Central memory CD8-positive, alpha-beta T cell (primary cell): ENCODE measurements at places on chromosomes 13 and 19.

DNA sequence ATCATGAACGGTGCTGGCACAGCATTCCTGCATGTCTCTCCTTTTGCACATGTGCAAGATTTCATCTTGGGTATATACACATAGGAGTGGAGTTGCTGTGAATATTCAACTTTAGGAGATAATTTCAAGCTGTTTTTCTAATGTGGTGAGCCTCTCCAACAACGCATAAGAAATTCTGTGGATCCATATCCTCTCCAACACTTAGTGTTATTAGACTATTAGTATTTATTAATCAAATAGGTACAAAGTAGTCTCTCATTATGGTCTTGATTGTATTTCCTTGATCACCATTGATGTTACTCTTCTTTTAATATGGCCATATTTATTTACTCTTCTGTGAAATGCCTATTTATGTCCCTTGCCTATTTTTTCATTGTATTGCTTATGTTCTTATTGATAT lies 114.5 kb downstream of the URI1 start:
- no peaks in the 10 kb centered on the region for H3K4me1 ChIP-seq
- no peak overlapping the region for H3K4me3 ChIP-seq
- DNase-seq: no peak
- no peak overlapping the region for H3K27ac ChIP-seq
- H3K36me3 ChIP-seq: peaks cover 2% of the 10 kb centered on the region
- H3K27me3 ChIP-seq: no peaks in the 10 kb centered on the region

DNA sequence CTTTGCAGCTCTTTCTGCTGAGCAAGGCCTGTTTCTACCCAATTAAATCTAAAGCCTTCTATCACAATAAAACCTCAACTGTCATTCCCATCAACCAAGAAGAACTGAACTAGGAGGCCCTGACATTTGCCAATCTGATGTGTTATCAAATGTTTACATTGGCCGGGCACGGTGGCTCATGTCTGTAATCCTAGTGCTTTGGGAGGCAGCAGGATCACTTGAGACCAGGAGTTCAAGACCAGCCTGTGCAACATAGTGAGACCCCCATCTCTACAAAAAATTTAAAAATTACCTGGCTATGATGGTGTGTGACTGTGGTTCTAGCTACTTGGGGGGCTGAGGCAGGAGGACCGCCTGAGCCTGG lies 2.8 kb upstream of the FBXO17 start:
- no peak for DNase-seq
- H3K4me1 ChIP-seq: peaks cover 5% of the 10 kb centered on the region
- no peak overlapping the region for H3K4me3 ChIP-seq
- H3K36me3 ChIP-seq: peaks cover 4% of the 10 kb centered on the region

GRCh38 chr19:39641773-39642172 lies 13.9 kb upstream of the LGALS16 start:
- DNase-seq: no peak
- no peaks in the 10 kb centered on the region for H3K4me1 ChIP-seq
- H3K4me3 ChIP-seq: no peak overlapping the region
- H3K27ac ChIP-seq: no peak overlapping the region
- H3K36me3 ChIP-seq: no peaks in the 10 kb centered on the region

DNA sequence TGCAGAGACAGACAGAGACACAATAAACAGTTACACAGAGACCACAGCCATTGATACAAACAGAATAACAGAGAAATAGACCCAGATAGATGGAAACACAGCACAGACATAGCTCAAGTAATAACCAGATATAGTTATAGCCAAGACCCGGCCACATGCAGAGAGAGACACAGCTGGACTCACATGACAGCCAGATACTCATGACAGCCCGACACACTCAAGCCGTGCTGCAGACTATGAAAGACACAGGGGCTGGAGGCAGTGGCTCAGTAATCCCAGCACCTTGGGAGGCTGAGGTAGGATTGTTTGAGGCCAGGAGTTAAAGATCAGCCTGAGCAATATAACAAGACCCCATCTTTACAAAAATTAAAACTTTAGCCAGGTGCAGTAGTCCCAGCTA lies 1.6 kb upstream of the DENND1C start:
- DNase-seq: no peak
- H3K27ac ChIP-seq: peak overlapping the region; percentile 86
- H3K4me3 ChIP-seq: peak overlapping the region; percentile 39
- H3K27me3 ChIP-seq: no peaks in the 10 kb centered on the region

GRCh38 chr13:33270895-33271538 lies 14.5 kb downstream of the STARD13 start:
- no peak overlapping the region for H3K27ac ChIP-seq
- no peaks in the 10 kb centered on the region for H3K4me1 ChIP-seq
- H3K4me3 ChIP-seq: no peak overlapping the region
- no peak for DNase-seq
- H3K36me3 ChIP-seq: no peaks in the 10 kb centered on the region

DNA sequence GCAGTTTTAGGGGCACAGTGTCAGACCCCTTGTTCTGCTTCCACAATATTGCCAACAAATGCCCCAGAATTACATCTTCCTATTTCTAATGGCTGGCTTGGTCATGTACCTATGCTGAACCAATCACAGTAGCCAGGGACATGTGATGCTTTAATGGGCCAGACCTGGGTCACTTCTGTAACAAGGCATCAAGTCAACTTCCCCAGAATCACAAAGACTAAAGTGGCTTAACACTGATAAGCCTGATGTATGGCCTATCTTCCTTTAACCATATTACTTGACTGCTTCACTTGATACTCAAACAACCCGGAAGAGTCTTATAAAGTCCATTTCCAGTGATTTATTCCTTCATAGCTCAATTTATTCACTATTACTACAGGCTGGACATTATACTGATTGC lies 19.6 kb downstream of the LNX2 start:
- no peaks in the 10 kb centered on the region for H3K36me3 ChIP-seq
- no peak for DNase-seq
- no peak overlapping the region for H3K4me3 ChIP-seq
- peaks cover 18% of the 10 kb centered on the region for H3K4me1 ChIP-seq
- H3K27me3 ChIP-seq: no peaks in the 10 kb centered on the region
- no peak overlapping the region for H3K27ac ChIP-seq

GRCh38 chr19:42487798-42488178 lies 40.5 kb downstream of the CEACAM1 start:
- no peak overlapping the region for H3K4me3 ChIP-seq

GRCh38 chr13:26498656-26499601 lies 58.6 kb upstream of the WASF3 start:
- no peaks in the 10 kb centered on the region for H3K4me1 ChIP-seq
- H3K27me3 ChIP-seq: peaks cover 38% of the 10 kb centered on the region
- peaks cover 2% of the 10 kb centered on the region for H3K36me3 ChIP-seq

GRCh38 chr13:46595885-46596275 lies 42.9 kb downstream of the LRCH1 start:
- peaks cover 6% of the 10 kb centered on the region for H3K36me3 ChIP-seq
- H3K4me3 ChIP-seq: no peak overlapping the region
- no peaks in the 10 kb centered on the region for H3K27me3 ChIP-seq
- H3K4me1 ChIP-seq: peaks cover 53% of the 10 kb centered on the region
- no peak for DNase-seq

- H3K4me1 ChIP-seq: no peaks in the 10 kb centered on the region
- DNase-seq: no peak
- no peaks in the 10 kb centered on the region for H3K36me3 ChIP-seq
- no peak overlapping the region for H3K27ac ChIP-seq
- H3K4me3 ChIP-seq: no peak overlapping the region
- H3K27me3 ChIP-seq: no peaks in the 10 kb centered on the region
Observed at GRCh38 chr13:91526543-91527033, 128.2 kb downstream of the GPC5 start.

- peaks cover 3% of the 10 kb centered on the region for H3K36me3 ChIP-seq
- H3K27ac ChIP-seq: peak overlapping the region; percentile 27
- H3K4me1 ChIP-seq: peaks cover 39% of the 10 kb centered on the region
- H3K4me3 ChIP-seq: no peak overlapping the region
- no peak for DNase-seq
Observed at GRCh38 chr13:97307882-97308624, 85.9 kb downstream of the MBNL2 start.

- H3K4me1 ChIP-seq: no peaks in the 10 kb centered on the region
- H3K27ac ChIP-seq: no peak overlapping the region
- peaks cover 77% of the 10 kb centered on the region for H3K27me3 ChIP-seq
- no peak for DNase-seq
Observed at GRCh38 chr19:13526552-13526951, 20.3 kb upstream of the CACNA1A start.

GRCh38 chr19:6766357-6767080 lies 716 bp downstream of the SH2D3A start:
- peak overlapping the region; percentile 74 for H3K27ac ChIP-seq
- no peak for DNase-seq
- H3K27me3 ChIP-seq: no peaks in the 10 kb centered on the region
- peak overlapping the region; percentile 84 for H3K4me3 ChIP-seq
- H3K36me3 ChIP-seq: peaks cover 13% of the 10 kb centered on the region
- H3K4me1 ChIP-seq: peaks cover 27% of the 10 kb centered on the region

- H3K4me1 ChIP-seq: no peaks in the 10 kb centered on the region
- H3K4me3 ChIP-seq: no peak overlapping the region
- DNase-seq: no peak
- H3K27me3 ChIP-seq: no peaks in the 10 kb centered on the region
- peaks cover 3% of the 10 kb centered on the region for H3K36me3 ChIP-seq
- no peak overlapping the region for H3K27ac ChIP-seq
Observed at GRCh38 chr19:38017401-38018151, 110.6 kb downstream of the SIPA1L3 start.

- no peak overlapping the region for H3K27ac ChIP-seq
- H3K4me3 ChIP-seq: no peak overlapping the region
- peaks cover 56% of the 10 kb centered on the region for H3K4me1 ChIP-seq
- DNase-seq: no peak
Observed at GRCh38 chr19:17114414-17114831, 38.8 kb downstream of the MYO9B start.

GRCh38 chr13:72864142-72865011 lies 82.4 kb downstream of the PIBF1 start:
- H3K4me3 ChIP-seq: no peak overlapping the region
- H3K27me3 ChIP-seq: no peaks in the 10 kb centered on the region
- no peak for DNase-seq

DNA sequence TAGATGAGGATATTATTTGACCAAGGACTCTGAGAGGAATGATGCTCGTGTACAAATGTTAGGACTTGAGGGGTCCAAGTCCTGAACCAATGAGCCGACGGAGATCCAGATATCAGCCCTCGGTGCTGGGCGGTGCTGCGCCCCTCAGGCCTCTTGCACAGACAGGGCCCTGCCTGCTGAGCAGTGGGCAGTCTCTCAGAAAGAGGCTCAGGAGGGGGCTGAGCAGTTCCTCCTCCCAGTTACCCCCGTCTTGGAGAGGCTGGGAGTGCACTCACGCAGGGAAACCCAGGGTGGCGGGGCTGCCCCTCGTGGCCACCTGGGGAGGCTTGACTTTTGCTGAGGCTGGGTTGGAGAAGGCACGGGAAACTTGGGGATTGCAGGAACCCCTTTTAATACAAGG lies 18.4 kb downstream of the TEX29 start:
- H3K4me1 ChIP-seq: no peaks in the 10 kb centered on the region
- peaks cover 12% of the 10 kb centered on the region for H3K27me3 ChIP-seq
- H3K4me3 ChIP-seq: no peak overlapping the region
- no peak overlapping the region for H3K27ac ChIP-seq

- H3K4me3 ChIP-seq: no peak overlapping the region
- peaks cover 12% of the 10 kb centered on the region for H3K4me1 ChIP-seq
- peak overlapping the region; percentile 85 for H3K27ac ChIP-seq
Observed at GRCh38 chr13:29758531-29759114, 91.8 kb downstream of the UBL3 start.

GRCh38 chr19:51338563-51339312 lies 3.2 kb downstream of the VSIG10L start:
- peaks cover 15% of the 10 kb centered on the region for H3K4me1 ChIP-seq
- peak overlapping the region; percentile 89 for H3K27ac ChIP-seq
- peaks cover 1% of the 10 kb centered on the region for H3K36me3 ChIP-seq

DNA sequence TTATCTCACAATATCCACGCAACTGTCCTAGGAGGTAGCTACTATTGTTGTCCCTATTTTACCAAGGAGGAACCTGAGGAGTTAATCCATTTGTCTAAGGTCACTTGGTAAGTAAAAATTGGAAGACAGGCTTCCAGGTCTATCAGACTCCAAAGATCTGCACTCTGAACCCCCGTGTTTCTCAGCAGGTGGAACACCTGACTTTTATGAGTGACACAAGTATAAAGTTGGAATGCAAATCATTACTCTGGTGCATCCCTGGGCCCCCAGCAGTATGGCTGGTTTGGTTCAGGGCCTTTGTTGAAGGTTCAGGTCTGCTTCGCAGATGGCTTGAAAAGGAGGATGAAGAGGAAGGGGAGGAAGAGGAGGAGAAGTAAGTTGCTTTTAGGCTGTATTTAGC lies 46.0 kb downstream of the RGCC start:
- H3K27me3 ChIP-seq: no peaks in the 10 kb centered on the region
- DNase-seq: no peak
- H3K4me1 ChIP-seq: peaks cover 25% of the 10 kb centered on the region
- H3K36me3 ChIP-seq: peaks cover 2% of the 10 kb centered on the region

- peaks cover 17% of the 10 kb centered on the region for H3K27me3 ChIP-seq
- no peak overlapping the region for H3K27ac ChIP-seq
- H3K36me3 ChIP-seq: no peaks in the 10 kb centered on the region
- H3K4me1 ChIP-seq: no peaks in the 10 kb centered on the region
- DNase-seq: no peak
Observed at GRCh38 chr13:76644906-76645305, 241.3 kb downstream of the KCTD12 start.

DNA sequence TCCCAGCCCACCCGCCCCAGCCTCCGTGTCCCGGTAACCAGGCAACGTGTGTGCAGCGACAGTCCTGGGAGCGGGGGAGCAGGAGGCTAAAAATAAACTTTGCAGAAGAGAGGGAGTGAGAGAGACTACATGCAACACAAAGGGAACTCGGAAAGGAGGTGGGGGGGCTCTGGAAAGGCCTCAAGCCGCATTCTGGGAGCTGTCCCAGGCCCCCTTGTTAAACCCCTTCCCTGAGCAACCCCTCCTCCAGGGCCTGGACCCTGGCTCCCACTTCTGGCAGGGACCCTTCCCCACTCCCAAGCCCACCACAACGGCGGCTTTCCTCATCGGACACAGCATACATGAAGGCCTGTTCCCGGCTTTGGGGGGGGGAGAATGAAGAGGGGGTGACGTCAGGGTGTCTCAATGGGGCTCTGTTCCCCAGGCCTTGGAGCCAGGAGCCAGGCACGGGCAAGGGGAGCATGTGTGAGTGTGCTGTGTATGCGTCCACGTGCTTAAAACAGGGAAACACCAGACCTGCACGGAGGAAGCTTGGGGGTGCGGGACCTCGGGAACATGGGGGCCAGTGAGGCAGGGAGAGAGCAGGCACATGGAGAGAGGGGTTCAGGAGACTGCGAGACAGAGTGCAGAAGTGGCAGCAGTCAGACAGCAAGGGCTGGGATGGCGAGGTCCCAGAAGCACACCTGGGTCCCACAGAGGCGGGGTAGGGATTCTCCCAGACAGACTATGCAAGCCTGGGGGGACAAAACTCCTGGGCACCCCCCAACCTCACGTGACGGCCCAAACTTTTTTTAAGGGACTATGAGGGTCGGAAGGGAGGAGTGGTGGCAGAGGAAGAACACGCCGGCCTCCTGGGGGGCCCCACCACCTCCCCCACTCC lies 2.3 kb downstream of the ERF start:
- H3K4me3 ChIP-seq: peak overlapping the region; percentile 87
- H3K27ac ChIP-seq: peak overlapping the region; percentile 92
- no peak for DNase-seq
- H3K27me3 ChIP-seq: no peaks in the 10 kb centered on the region
- H3K4me1 ChIP-seq: peaks cover 25% of the 10 kb centered on the region
- peaks cover 33% of the 10 kb centered on the region for H3K36me3 ChIP-seq
